ENCODE measurements at places on chromosomes 7 and 10. TPM values are rescaled to one million over a fixed set of nuclear protein-coding genes. Genes with fewer than 3 reads are reported as not detected.

DNA sequence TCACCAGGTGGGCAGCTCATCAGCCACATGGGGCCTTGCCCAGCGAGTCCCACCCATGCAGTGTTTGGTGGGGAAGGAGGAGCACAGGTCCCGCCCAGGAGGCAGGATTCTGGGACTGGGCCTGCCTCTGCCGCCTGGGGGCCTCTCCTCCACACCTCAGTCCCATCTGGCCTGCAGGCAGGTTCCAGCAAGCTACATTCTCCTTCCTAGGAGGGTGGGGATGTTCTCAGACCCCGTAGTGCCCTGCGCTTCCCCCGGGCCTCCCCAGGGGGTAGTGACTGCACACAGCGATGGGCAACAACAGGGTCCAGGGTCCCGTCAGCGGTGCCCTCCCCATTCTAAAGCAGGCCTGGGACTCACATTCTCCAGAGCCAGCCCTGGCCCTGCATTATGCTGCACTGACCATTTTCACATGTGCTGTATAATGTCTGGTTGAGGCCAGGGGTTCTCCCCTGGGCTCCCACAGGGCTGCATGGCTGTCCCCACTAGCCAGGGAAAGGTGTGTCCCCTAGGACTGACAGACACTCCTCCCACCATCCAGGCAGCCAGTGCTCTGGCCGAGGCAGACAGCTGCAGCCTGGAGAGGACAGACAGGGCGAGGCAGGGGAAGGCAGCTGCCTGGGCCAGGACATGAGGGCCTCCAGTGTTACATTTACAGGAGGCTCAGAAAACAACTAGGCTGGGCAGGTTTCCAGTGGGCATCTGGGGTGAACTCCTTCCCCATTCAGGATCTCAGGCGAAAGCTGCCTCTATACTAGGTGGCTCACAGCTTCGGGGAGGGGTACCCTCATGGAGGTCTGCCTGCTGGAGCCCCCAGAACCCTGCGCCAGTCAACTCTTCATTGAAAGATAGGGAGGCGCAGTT lies 9.3 kb downstream of the RASGEF1A start:
- no peak for DNase-seq

- DNase-seq: peak; percentile 48
Observed at GRCh38 chr7:130901209-130901783, 167.3 kb upstream of the KLF14 start.

- no peak for DNase-seq
Observed at GRCh38 chr7:129781928-129782817, 170.6 kb downstream of the UBE2H start.

DNA sequence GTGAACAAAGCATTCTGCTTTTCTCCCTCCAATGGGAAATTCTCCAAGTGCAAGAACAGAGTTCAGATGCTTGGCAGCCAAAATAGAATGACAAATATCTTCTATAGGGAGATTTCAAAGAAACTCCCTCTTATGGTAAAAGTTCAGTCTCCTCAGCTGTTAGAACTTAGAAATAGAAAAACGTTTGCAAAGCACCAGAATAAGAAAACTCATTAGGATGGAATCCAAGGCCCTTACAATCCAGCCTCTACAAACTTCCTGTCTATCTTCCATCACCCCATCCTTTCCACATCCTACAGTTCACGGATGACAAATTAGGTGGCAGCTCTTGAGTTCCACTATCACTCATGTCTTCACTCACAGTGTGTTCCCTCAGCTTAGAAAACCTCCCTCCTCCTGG lies 25.7 kb downstream of the FAM13C start:
- no peak for DNase-seq

- DNase-seq: no peak
Observed at GRCh38 chr7:28957064-28957750, 923 bp downstream of the TRIL start.

DNA sequence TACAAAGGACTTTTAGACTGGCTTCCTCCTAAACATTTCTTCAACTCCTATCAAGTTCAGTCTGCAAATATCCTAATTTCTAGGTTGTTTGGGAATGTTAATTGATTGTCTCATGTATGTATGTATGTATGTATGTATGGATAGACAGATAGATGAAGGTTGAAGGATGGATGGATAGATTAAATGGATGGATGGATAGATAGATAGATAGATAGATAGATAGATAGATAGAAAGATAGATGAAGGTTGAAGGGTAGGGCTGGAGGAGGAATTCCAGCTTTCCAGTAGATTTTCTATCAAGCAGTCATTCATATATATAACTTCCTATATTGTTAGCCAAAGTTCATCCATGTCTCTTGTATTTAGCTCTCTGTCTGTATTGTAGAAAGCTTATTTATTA lies 85.8 kb downstream of the KAT6B start:
- DNase-seq: no peak

- DNase-seq: no peak
Observed at GRCh38 chr10:125473143-125473793, 209.7 kb downstream of the TEX36 start.

DNA sequence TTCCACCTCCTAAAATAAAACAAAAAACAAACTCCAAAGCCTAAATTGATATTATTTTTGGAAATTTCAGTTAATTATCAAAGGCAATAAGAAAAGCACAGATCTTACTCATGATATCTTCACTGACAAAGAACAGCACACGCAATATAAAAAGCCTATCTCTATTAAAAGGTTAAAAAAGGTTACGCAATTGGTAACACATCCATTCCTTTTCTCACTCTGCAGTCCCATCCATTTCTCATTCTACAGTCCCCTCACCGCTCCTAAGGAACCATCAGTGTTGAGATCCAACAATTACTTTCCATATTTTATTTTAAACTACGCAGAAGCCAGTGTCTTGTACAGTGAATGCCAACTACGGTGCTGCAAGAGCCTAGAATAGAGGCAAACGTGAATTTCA lies 1.3 kb downstream of the SEC61G start:
- DNase-seq: no peak

GRCh38 chr10:114357515-114357996 lies 46.7 kb downstream of the AFAP1L2 start:
- DNase-seq: no peak

- DNase-seq: no peak
Observed at GRCh38 chr10:38146579-38147333, 52.6 kb downstream of the ZNF37A start.

DNA sequence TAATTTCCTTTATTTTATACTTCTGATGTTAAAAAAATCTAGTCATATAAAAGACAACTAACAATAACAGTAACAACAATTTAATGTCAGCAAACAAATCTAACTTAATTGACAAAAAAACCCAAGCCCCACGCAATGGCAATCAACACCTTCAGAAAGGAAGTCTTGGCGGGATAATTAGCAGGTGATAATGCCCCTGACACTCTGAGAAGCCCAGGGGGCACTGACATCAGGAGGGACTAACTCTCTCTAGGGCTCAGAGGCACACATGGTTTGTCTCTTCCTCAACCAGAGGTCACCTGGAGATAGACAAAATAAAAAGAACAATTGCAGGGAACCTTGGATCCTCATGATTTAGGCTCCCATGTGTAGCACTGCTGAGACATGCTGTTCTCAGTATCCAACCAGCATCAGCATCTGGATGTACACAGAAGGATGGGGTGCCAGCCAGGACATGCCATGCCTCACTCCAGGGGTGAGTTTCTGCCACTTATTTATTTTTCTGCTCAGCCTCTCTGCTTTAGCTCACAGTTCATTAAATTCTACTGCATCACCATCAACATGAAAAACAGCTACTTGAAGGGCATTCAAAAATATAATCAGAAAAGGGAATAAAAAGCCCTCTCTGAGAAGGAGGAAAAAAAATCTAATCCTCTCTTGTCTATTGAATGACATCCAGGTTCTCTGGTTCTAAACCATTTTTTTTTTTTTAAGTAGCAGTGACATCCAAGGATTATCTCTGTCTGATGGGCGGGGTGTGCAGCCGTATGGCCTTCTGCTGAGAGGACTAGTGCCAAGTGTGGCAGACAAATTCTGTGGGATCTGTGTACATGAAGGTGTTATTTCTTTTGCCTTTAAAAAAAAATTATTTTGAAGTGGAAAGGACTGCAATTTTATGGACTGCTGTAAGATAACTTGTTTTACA lies 96.3 kb downstream of the ATXN7L1 start:
- no peak for DNase-seq

- no peak for DNase-seq
Observed at GRCh38 chr7:33457039-33457438, 327.7 kb downstream of the BBS9 start.

DNA sequence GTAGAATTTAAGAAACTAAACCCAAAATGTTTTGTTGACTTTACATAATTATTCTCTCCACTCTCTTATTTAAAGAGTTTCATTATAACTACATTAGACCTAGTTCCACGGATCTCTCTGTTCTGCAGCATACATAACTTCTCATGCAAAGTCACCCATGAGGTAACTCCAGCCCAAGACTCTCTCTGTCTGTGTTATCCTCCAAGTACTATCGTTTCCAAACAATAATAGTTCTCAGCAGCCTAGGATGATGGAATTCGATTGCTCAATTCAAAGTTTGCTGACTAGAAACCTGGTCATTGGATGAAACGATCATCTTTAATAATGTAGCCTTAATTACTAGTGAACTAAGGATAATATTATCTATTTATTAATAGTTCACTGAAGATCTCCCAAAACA lies 203.1 kb upstream of the PTN start:
- no peak for DNase-seq

DNA sequence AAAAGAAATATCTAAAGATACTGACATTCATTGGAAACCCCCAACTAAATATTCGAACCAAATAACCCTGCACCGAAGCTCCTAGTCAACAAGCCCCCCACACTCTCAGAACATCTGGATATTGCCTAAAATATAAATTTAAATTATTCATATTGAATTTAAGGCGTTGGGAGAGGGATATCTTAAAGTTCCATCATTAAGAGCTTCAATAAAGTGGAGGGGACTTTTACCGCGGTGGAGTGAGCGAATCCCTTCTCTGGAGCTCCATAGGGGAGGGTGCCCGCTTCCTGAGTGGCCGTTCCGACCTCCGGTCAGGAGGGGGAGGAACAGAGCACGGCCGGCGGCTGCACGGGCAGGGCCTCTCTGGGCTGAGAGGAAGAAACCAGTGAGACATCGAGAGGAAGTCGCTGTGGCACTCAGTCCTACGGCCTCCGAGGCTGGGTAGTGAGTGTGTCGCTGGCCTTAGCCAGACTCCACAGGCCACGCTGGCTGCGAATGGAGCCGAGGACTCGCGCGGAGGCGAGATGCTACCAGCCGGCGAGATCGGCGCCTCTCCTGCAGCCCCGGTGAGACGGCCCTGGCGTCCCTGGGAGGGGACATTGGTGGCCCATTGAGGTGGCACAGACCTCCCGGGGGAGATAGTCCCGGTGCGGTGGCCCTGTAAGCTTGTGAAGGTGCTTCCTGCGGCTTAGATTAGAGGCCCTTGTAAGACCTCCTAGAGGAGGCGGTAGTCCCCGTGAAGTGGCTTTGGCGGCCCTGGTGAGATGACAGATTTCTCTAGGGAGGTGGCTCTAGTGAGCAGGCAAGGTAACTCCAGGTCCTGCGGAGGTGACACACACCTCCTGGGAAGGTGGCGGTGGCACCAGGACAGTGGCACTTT lies at the start of gene RINT1:
RINT1 (plus strand) TSS at position 410 of the 880 bp plus-strand sequence; CDS start at position 525, 115 bp downstream.
- peak; percentile 91 for DNase-seq

GRCh38 chr10:79320820-79321493 lies 26.3 kb upstream of the PPIF start:
- no peak for DNase-seq

DNA sequence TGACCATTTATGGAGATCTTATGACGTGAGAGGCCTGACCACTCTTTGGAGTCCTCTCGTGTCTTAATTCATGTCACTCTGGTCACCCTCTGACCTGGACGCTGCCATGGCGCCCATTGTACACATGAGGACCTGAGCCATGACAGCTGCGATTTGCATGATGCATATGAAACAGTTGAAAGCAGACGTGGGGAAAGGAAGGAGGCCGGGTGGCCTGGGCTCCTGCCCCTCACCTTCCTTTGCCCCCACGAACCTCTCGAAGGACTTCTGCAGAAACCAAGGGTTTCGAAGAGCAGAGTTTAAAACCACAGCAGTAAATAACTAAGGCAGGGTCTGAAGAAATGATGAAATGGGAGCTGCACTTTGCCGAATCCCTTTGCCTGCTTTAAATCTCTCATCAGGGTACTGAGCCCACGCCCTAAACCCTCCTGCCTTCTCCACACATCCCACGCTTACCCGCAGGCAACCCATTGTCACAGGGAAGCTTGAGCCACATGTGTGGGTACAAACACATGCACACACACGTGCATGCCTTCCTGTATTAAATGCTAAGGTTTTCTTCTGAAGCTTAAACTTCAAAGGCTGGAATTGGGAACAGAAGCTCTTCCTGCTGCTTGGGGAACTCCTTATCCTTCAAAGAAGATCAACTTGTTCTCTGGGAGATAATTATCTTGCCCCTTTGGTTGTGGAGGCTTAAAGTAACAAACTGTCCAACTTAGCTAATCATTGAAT lies 11.7 kb upstream of the CALML3 start:
- no peak for DNase-seq

- no peak for DNase-seq
Observed at GRCh38 chr10:106513352-106513771, 651.1 kb downstream of the SORCS1 start.

GRCh38 chr7:48938539-48939295 lies 14.4 kb downstream of the CDC14C start:
- peak; percentile 12 for DNase-seq

- DNase-seq: peak; percentile 78
Observed at GRCh38 chr10:100364735-100365391, 17.8 kb downstream of the SCD start.

DNA sequence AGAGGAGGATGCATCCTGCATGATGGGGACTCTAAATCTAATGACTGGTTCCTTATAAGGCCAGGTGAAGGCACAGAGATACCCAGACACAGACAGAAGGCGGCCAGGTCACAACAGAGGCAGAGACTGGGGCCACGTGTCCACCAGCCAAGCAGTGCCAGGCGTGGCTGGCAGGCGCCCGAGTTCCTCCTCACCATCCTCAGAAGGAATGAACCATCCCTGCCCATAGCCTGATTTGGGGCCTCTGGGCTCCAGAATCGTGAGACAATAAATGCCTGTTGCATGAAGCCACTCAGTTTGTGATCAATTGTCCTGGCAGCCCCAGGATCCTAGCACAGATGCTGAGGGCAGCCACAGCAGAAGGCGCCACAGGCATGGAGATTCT lies 69.0 kb upstream of the TNRC18 start:
- no peak for DNase-seq

- no peak for DNase-seq
Observed at GRCh38 chr7:79923953-79924352, 210.7 kb upstream of the GNAI1 start.

Gene GSTO2
- total RNA-seq: 0.70 TPM

Gene CTBP2
- total RNA-seq: 28.0 TPM

Gene GRM3
- not detected for total RNA-seq

Gene PITX3
- 0.88 TPM for total RNA-seq

Gene TSPAN12
- total RNA-seq: 51.1 TPM

Gene TFEC
- 12.4 TPM for total RNA-seq

Gene AKR1C4
- not detected for total RNA-seq

Gene CHST3
- 19.9 TPM for total RNA-seq

Gene STEAP1B
- total RNA-seq: 0.72 TPM

Gene ASB10
- 20.5 TPM for total RNA-seq

Gene SNX10
- total RNA-seq: 2.9 TPM

Gene BEND7
- 12.3 TPM for total RNA-seq

Gene POMZP3
- 4.1 TPM for total RNA-seq

Gene CHST15
- total RNA-seq: 4.9 TPM

Gene NRG3
- total RNA-seq: 0.73 TPM
